ENCODE measurements at places on chromosomes 3 and 15.

- no peak for DNase-seq
These were observed 182.3 kb downstream of the BBX start for GRCh38 chr3:107705046-107705445.

DNA sequence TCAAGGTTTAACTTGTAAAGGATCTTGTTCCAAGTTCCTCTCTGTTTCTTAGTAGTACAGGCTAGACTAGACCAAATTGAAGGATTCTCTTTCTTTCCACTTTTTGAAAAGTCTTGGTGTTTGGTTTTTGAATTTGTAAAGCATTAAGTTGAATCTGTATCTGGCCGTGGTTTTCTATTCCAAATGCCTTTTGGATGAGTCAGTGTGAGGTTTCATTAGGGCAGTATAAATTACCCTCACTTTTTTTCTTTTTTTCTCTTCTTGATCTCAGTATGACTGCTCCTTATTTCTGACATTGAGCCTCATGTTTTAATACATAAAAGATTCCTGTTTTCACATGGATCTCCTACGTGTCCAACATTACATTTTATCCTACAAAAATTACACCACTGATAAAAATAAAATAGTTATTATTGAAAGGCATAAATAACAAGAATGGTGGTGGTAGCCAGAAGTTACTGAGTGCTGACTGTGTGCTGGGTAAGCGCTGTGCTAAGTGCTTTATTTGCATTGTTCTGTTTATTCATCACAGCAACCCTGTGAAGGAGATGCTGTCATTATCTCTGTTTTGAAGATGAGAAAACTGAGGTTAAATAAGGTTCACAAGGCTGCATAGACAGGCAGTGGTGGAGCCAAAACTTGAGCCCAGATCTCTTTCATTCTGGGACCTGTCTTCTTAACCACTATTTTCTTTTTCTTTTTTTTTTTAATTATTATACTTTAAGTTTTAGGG is 48.3 kb downstream of the MITF start:
- no peak for DNase-seq

- no peak for DNase-seq
These were observed 52.1 kb downstream of the VGLL4 start for GRCh38 chr3:11591391-11592282.

GRCh38 chr3:108215871-108216270 is 6.4 kb downstream of the IFT57 start:
- DNase-seq = no peak

- no peak for DNase-seq
These were observed 6.9 kb downstream of the COPG1 start for GRCh38 chr3:129256270-129256669.

DNA sequence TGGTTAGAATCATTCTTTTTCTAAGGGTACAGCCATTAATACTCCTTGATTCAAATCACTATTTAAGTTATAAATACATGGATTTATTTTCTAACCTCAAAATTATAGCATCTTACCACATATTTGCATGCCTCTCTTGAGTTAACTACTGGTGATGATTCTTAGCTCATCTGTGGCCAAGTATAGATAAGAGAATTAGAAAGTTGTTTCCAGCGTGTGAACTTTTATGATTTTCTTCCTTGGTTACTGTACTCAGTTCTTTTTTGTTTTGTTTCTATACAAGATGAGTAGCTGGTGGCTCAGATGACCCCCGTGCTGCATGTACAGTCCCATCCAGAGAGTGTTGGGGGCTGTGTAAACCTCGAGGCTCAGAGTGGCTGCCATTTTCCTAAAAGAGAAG is 124.6 kb downstream of the IGF1R start:
- no peak for DNase-seq

DNA sequence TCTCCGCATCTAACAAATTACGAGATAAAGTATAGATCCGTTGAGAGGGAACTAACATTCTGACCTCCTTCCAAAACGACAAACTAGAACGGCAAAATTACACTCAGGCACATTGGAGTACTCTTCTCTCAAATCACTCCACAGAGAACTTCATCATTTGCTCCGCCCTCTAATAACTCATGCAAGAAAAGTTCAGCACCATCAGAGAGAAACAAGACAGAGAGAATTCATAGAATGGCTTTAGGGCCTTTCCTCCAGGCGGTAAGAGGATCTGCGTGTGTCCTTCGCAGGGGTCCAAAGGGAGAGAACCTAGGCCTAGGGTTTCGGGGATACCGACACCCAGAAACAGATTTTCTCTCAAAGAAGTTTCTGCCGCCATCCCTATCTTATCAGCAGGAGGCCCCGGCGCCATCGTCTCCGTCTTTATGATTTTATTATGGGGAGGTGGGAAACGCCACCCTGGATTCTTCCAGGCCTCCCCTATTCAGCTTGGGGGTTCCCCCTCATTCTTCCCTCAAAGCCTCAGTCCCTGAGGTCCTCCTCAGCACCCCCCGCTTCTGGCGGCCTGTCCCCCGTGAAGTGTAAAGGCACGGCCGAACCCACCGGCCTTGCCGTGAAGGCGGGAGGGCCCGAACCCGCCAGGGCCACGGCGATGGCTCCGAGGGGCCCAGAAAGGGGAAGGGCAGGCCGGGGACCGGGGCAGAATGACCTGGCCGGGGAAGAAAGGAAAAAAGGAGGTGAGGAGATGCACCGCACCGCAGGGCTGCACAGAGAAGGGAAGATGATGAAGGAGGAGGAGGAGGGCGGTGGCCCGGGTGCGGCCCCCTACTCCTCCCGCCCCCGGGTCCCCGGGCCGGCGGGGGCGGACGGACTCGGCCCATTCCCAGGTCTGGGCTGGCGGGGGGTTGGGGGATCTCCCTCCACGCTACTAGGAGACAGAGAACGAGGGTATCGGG is 768 bp downstream of the UBXN7 start:
- no peak for DNase-seq

DNA sequence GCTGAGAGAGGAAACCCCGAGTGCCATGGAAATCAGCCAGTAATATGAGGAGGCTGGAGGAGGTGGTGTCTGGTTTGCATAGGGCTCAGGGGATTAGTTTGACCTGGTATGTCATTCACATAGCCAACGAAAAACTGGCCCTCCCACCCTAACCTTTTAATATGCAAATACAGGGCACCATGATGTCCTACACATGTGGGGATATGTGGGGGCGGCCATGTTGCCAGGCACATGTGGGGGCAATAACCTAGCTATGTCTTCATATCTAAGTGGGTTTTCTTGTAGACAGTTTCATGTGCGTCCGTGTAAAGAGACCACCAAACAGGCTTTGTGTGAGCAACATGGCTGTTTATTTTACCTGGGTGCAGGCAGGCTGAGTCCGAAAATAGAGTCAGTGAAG is 110.1 kb downstream of the MOBP start:
- no peak for DNase-seq

DNA sequence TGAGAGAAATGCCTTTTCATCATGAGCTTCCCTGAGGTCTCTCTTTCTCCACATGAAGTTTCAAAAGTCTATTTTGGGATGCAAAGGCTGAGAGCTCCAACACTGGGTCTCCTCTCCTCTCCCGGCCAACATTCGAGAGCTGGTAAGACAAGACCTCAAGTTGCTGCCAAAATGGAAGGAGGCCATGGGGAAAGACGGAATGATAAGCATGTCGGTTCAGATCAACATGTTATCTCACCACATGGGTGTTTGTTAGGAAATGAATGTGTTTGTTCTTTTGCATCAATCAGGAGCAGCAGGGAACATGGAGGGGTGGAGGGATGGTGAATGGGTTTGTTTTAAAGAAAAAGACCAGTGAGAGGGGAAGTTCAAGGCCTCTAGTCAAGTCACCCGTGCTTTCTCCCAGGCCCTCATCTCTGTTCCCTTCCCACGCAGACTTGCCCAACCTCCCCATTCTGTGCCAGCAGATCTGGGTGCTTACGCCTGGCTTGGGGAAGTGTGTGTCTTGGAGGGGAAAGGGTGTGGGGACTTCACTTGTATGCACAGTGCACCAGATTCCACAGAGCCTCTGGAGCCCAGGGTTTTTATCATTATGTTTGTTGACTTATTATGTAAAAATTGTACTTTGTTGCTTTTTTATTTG is 23.5 kb upstream of the ATP10A start:
- DNase-seq = no peak

- no peak for DNase-seq
These were observed 189.8 kb upstream of the TBC1D5 start for GRCh38 chr3:17932136-17932771.

- no peak for DNase-seq
These were observed 11.0 kb upstream of the STARD5 start for GRCh38 chr15:81334768-81335435.

- DNase-seq = no peak
These were observed 33.5 kb downstream of the SNRK start for GRCh38 chr3:43319794-43320193.

GRCh38 chr3:47008234-47008796 is 28.8 kb downstream of the NBEAL2 start:
- no peak for DNase-seq

DNA sequence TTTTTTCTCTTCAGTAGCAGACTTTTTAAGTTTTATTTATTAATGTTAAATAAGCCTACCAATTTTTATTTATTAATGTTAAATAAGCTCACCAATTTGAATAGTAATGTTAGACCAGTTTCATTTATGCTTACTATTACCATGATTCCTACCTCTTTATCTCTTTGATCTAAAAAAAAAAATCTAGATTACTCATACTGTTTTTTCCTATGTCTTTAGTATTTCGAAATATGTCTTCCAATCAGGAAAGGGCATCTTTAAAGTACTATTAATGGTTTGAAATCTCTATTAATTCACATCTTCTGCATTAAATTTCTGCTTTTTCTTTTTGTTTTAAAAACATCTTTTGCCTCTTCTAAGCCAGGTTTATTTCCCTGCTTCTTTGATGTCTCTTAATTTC is 27.5 kb upstream of the MAPKBP1 start:
- DNase-seq = no peak

GRCh38 chr15:48265135-48265534 is 59.0 kb downstream of the SLC12A1 start:
- DNase-seq = no peak

DNA sequence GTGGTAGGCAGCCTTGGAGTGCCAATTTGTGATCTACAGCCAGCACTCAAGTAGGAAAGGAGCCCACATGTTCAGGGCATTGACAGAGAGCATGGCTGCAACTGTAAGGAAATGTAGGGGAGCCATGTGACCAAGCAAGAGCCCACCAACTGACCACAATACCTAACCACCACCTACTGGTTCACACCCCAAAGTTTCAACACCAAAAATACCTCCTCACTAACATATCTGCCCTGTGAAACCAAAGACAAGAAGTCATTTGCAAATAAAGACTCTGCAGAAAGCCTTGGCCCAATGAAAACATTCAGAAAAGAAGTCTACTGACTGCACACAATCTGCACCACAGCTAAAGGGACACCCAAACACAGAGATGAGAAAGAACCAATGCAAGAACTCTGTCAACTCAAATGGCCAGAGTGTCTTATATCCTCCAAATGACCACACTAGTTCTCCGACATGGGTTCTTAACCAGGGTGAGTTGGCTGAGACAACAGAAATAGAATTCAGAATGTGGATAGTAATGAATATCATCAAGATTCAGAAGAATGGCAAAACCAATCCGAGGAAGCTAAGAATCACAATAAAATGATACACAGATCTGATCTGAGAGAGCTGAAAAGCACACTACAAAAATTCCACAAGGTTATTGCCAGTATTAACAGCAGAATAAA is 40.6 kb downstream of the SLC9C1 start:
- no peak for DNase-seq

DNA sequence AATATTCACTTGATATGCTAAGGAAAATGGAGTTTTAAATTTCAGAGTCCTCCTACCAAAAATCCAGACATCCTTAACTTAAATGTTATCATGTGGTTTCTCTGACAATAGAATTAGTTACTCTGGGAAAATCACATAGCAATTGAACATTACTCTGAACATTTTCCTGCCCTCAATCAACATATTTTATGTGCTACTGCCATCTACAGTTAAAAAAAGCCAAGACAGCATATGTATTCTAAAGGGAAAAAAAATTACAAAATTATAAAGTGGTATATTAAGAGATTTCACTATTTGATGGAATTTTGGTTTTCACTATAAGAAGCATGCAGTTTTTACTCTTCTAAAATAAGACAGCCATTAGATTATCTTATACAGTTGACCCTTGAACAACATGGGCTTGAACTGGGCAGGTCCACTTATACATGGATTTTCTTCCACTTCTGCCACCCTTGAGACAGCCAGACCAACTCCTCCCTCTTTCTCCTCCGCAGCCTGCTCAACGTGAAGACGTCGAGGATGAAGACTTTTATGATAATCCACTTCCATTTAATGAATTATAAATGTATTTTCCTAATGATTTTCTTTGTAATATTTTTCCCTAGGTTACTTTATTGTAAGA is 122.3 kb downstream of the ATP1B3 start:
- DNase-seq = no peak

DNA sequence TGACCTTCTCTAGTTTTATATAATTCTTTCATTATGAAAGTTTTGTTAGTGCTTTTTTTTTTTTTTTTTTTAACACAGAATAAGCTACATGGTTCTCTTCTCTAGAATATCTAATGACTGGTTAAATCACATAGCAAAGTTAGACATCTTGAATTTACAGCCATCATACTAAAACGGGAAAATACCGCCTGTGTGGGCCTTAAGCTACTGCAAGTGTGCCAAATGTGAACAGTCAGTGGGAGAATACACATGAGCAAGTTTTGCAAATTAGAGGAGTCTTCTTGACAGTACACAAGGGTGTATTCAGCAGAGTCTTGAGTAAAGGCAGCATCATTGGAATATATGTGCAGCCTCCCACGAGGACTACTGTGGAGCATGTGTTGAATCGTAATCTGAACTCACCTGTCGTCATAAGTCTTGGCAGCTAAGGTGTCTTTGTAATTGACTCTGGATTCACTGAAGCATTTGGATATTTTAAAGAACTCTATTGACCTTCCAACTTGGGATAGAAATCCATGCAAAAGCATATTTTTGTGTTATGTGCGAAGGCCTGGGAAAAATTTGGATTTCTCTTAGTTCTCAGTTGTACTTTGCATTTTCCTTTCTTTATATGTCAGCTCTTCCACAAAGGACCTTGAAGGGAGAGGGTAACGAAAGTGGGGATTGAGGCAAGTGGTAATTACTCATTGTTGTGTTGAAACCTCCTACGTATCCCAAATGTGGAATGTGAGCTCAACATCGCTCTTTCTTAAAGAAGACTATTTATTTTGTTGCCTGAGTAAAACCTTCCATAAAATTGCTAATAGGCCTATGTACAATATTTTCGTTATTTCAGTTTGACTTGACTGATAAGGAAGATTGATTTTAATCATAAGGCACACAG is 117.4 kb downstream of the ATG7 start:
- no peak for DNase-seq

- DNase-seq = no peak
These were observed 16.6 kb downstream of the SLC4A7 start for GRCh38 chr3:27467545-27467944.

- no peak for DNase-seq
These were observed 62.8 kb upstream of the PLSCR4 start for GRCh38 chr3:146313746-146314111.

DNA sequence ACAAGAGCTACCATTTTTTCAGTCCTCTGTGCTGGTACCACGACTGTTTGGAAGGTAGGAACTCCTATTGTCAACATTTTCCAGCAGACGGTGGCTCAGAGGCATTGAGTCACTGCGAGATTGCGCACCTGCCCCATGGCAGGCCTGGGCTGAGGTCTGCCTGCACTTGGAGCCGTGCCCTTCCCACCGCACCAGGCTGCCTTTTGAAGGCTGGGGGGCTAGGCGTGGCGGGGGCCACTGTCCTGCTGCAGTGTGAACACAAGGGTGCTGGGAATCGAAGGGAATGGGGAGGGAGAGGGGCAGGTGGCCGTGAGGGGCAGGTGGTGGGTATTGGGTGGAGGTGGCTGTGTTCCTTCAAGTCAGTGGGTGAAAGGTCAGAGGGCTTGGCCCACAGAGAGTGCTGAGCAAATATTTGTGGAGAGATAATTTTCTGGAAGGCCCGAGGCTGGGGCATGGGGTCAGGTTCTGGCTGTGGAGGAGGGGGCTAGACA is 16.3 kb downstream of the SNX33 start:
- no peak for DNase-seq
